CD8-positive, alpha-beta memory T cell (primary cell): ENCODE measurements at places on chromosomes 1 and 21.

DNA sequence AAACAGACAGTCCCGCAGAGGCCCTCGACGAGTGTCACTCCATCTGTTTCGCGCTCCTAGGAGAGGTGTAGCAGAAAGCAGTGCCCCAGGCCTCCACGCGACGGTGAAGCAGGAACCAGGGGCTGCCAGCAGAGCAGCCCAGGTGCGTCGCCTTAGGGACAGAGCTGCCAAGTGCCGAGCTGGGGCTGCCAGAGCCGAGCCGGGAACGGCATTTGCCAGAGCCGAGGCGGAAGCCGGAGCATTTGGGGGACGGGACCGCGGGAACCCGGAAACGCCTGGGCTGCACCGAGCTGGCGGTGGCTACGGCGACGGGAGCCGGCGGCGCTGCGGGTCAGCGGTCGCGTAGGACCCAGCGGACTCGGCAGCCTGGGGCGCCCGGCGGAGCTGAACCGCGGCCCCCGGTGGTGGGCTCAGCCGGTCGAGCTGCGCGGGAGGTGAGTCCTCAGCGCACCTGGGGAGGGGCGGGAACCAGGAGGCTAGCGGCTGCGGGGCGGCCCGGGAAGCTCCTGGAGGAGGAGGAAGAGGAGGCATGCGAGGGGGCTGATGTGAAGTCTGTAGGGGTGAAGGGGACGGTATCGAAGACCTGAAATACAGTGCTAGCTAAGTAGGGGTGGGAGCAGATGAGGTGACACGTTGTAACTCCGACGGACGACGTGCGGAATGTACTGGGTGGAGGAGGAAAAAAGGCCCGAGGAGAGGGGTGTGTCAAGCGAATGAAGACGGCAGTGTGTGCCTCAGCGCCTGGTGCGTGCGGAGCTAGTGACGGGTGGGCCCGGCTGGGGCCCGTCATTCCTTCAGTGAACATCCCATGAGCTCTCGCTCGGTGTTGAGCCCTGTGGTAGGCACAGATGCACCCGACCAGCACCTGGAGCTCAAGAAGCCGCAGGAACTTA, at the start of gene SLC35A3:
TSS of gene SLC35A3 (plus strand) at position 268 of the 893 bp plus-strand sequence. CDS start 23,559 bp downstream, outside the sequence.
- peak; percentile 79 for DNase-seq

GRCh38 chr1:54791880-54792522, 9.1 kb downstream of the TTC22 start:
- DNase-seq: no peak

- no peak for DNase-seq
Measured at GRCh38 chr1:164783778-164784555, 225.0 kb downstream of the PBX1 start.

DNA sequence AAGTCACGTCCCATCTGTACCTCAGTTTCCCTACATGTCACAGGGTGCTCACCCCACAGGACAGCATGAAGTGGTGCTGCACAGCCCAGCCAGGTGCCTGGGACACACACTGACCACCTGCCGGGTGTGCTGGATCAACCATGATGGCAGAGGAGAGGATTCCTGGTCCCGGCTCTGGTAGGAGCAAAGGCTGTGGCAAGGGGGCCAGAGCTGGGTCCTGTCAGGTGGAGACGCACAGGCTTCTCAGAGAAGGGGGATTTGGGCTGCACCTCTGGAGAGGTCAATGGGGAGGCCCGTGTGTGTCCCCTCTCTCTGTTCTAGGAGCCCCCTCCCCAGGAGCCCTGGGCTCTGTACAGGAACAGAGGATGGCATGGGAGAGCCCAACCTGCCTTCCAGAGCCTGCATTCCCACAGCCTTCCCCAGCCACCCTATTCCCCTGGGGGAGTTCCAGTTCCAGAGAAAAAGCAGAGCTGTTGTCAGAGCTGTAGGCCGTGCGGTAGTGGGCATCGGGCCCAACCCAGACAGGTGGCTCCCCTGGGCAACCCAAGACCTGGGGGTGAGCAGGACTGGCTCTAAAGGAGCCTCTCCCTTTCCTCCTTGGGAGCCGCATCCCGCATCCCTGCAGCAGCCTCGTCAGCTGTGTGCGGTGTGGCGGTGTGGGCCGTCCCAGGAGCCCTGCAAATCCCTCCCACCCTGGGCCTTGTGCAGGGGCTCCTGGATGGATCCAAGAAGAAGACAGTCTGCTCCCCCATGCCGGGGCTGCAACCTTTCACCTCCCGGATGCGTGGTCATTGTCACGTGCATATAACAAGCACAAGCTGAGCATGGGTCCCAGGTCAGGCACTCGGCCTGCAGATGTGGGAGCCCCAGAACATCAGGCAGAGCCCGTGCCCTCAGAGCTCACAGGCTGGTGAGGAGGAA, 2.9 kb upstream of the TFF3 start:
- no peak for DNase-seq

DNA sequence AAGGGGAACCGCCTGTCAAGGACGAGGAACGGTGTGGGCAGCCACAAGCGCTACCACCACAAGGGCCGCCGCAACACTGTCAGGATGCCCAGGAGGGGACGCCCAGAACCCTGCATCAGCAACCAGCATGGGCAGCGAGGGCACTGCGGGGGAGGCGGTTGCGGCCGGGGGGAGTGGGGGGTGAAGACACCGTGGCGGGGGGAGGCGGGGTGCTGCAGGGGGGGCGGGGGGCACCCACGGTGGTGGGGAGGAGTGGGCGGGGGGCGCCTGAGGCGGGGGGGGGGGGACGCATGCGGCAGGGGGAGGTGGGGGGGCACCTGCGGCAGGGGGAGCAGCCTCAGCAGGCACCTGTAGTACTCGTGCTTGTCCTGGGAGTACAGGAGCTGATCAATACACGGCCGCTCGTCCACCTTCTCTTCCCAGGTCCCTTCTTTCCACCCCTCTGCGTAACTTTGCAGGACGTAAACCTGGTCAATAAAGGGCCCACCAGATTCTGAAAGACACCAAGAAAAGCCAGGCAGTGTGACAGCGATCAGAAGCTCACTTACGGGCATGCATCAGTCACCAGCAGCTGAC, 4.6 kb downstream of the POFUT2 start:
- DNase-seq: no peak

DNA sequence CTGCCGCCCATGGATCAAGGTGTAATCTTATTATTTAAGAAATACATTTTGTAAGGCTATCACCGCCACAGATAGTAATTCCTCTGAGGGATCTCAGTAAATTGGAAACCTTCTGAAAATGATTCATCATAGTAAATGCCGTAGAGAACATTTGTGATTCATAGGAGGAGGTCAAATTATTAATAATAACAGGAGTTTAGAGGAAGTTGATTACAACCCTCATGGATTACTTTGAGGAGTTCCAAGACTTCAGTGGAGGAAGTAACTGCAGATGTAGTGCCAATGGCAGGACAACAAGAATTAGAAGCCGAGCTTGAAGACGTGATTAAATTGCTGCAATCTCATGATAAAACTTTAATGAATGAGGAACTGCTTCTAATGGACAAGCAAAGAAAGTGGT, 280.1 kb downstream of the PTPRC start:
- no peak for DNase-seq

GRCh38 chr1:164703463-164703862, 144.5 kb downstream of the PBX1 start:
- DNase-seq: no peak

- DNase-seq: no peak
Measured at GRCh38 chr1:179808503-179808902, 65.4 kb downstream of the FAM163A start.

- DNase-seq: no peak
Measured at GRCh38 chr1:210170220-210170619, 62.4 kb upstream of the SERTAD4 start.

DNA sequence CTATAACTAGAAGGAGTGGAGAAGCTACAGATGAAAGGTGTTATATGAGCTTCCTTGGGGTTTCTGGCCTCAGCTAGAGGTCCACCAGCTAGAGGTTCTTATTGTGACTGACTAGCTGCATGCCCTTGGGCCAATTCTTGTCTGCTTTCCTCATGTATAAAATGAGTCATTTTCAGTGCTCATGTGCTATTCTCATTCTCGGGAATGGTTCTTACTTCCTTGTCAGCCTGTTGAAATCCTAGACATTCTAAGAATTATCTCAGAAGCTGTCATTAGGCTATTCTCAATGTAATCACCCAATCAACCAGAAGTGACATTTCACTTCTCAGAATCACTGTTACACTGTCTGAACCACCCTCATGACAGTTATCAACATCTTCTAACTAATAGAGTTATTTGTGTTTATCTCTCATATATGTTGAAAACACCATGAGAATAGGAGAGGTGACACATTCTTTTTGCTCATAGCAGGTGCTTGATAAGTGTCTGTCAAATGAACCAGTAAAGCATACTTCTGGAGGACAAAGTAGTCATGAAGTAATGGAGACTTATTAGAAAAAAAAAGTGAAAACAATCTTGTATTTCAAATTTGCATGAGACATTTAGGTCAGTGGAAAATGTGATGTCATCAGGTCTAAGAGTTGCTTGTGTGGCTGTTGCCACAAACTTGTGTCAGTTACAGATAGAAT, 122.8 kb upstream of the IVNS1ABP start:
- no peak for DNase-seq

DNA sequence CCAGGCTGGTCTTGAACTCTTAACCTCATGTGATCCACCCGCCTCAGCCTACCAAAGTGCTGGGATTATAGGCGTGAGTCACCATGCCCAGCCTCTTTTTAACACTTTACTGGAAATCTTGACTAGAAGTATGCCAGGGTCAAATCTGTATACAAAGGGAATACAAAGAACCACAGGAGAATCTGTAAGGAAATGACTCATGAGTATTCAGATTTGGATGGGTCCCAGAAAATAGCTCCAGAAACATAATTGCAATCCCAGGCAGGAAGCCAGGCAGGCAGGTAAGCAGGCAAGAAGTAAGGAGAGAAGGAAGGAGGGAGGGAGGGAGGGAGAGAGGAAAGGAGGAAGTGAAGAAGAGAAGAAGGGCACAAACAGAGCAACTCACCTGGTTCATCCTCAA, 22.8 kb upstream of the TIAM1 start:
- DNase-seq: no peak

- DNase-seq: no peak
Measured at GRCh38 chr1:17365293-17365692, 6.7 kb upstream of the PADI6 start.

- no peak for DNase-seq
Measured at GRCh38 chr1:237154157-237154556, 112.2 kb downstream of the RYR2 start.

GRCh38 chr1:59804301-59804700, 10.4 kb upstream of the HOOK1 start:
- DNase-seq: no peak

DNA sequence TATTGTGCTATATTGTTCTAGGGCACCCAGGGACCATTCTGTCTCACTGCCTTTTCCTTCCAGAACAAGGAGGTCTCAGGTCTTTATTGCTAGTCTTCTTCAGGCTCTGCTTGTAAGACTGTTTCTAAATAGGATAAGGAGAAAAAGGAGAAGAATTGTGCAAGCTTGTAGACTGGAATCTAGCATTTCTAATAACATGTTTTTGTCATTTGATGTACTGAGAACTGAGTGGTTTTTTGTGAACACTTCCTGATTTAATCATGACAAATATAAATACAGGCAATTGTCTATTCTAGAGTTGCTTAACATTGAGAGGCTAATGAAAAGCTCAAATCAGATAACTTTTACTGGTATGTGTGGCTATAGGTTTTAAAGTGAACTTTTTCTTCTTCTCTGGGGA, 77.6 kb downstream of the CLIC4 start:
- no peak for DNase-seq

DNA sequence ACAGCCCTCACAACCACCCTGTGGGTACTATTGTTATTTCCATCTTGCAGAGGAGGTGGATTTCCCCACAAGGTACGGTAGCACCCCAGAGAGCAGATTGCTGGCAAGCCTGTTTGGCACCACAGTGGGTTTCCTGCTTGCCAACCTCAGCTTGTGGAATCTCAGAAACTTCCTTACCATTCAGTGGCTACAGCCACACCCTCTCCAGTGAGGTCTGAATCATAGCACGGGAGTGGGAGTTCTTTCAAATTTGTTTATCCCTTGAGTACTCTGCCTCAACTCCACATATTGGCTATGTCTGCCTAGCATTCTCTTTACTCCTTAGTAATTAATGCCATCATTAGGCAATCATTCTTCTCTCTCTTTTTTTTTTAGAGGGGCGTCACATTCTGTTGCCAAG, 162.1 kb downstream of the PTPRU start:
- no peak for DNase-seq

- DNase-seq: no peak
Measured at GRCh38 chr1:198162091-198162767, 5.4 kb downstream of the NEK7 start.

- no peak for DNase-seq
Measured at GRCh38 chr1:248816042-248816851, 9.5 kb downstream of the SH3BP5L start.

DNA sequence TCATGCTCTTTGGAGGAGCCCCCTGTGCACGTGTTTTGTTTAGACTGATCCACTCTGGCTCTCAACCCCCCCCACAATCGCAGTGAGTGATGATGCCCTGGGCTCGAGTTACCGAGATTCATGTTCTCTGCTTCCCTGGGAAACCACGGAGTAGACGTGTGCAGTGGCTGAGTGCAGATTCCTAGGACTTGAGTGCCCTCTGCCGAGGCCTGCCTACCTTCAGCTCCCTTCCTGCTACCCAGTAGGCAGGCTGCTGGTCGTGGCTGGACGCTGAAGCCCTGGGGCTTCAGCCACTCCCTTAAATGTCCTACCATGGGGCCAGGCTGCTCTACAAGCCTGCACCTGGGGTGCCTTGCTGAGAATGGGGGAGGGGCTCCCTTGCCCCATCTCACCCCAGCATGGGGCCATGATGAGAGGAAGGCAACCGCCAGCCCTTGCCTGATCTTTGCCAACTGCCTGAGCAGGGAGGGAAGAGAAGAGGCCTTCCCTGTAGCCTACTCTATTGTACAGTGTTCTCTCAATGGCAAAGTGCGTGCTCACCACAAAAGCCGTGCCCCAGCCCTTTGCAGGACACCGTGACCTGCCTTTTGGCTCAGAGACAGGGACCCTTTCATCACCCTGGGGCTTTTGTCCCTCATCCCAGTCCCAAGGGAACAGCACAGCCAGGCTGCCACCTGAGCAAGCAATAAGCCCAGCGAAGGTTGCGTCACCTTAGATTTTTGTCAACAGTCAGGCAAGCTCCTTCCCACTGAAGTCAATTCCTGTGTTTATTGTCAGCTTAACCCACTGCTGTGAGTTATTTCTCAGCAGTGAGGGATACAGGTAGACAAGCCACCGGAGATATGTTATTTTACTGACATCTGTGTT, 4.1 kb upstream of the GRIK3 start:
- no peak for DNase-seq

DNA sequence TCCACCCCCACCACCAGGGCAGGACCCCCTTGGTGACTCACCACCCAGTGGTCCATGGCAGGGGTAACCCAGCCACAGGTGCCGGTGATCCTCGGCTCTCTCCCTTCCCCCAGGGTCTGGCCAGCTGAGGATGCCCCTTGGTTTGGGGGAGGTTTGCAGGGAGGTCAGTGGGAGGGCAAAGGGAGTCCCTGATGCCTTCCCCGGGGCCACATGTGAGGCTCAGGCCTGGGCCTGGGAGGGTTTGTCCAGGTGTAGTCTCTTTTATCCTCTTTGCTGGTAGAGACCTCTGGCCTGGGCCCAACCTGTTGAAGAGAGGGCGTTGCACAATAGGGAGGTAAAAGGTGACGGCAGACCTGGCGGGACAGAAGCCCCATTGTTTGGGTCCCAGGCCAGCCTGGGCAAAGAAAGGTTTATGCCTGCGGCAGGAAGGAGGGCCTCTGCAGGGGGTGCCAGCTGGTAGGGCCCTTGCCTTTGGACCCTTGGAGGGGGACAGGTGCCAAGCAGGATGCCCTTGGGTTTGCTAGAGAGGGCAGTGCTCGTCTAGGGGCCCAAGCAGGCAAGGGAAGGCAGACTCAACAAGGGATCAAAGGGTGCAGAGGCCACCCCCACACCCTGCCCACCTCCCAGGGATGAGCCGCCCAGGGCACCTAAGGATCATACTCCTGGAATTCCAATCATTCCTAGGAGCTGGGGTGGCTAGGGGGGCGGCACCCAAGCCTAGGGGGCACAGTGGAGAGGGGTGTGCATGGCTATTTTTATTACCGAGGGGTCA, 760 bp upstream of the TINAGL1 start:
- no peak for DNase-seq
